ENCODE measurements at places on chromosomes 13 and 19.
A peak's percentile ranks its signal among the peaks of the same experiment; 100 is the strongest.

GRCh38 chr19:1843646-1844394, 4.5 kb downstream of the REXO1 start:
- no peak for DNase-seq

DNA sequence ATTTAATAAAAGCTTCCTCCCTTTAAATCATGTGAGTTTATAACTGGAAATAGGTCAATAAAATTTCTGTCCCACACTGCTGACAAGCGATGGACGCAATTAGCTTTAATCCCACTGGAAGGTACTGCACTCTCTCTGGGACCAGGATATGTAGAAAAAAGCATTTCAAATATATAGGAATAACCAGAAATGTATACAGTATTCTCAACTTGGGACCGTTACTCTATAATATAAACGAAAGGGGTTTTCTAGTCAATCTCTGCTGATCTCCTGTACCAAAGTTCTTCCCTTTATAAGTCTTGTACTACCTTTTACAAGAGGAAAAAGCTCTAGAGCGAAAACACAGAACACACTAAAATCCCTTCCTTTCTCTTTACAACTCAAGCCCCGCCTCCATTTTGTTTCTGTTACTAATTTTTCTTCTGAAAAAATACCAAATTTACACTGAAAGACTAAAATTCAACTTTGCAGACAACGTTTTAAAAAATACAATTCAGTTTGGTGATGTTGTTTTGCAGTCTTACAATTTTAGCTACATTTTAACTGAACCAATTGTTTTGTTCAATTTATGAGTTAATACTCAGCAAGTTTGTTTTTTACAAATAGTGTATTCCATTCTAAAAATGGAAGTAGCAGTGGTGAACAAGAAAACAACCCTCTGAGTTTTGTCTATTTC, 1.7 kb upstream of the USPL1 start:
- peak; percentile 62 for DNase-seq

GRCh38 chr19:615619-616018, 17.7 kb downstream of the POLRMT start:
- peak; percentile 17 for DNase-seq

GRCh38 chr13:91574766-91575165, 176.3 kb downstream of the GPC5 start:
- no peak for DNase-seq

GRCh38 chr13:104953588-104953987, 1581.9 kb downstream of the EFNB2 start:
- no peak for DNase-seq

GRCh38 chr13:112065521-112065866, 1.5 kb upstream of the SOX1 start:
- DNase-seq, result no peak

GRCh38 chr19:16456652-16457194, 15.0 kb downstream of the EPS15L1 start:
- DNase-seq, result no peak

DNA sequence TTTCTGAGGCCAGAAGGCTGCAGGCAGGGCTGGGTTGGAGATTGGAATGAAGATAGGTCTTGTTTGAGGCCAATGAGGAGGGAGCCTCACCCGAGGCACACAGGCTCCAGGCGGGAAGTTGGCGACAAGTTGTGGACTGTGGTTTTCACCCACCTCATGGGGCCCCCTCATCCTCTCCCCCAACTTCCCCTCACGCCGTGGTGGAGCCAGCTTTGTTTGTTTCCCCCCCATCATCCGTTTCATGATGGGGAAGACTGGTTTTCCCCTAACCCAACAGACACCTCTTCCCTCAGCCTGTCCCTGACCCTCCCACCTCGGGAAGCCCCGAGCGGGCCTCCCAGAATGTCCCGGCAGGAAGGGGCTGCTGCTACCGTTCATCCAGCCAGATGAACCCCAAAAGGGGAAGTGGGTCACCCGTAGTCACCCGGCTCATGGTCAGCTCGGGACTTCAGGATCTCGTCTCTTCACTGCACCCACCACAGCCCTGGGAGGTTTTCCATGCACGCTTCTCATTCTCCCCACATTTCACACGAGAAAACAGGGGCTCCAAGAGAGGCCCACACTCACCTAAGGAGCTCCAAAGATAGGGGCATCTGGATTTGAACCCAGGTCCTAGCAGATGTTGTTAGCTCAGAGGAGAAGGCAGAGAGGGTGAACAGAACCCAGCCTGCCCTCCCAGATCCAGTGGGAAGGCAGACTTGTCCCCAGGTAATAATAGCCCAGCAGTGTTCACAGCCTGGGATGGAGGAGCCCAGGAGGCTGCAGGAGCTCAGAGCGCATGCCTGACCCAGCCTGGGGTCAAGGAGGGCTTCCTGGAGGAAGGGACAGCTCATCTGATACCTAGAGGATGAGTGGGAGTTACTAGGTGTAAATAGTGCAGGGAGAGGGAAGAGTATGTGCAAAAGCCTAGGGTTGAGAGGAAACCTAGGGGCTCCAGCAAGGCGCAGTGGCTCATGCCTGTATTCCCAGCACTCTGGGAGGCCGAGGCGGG, 23.5 kb downstream of the CEACAM16 start:
- peak; percentile 83 for DNase-seq

DNA sequence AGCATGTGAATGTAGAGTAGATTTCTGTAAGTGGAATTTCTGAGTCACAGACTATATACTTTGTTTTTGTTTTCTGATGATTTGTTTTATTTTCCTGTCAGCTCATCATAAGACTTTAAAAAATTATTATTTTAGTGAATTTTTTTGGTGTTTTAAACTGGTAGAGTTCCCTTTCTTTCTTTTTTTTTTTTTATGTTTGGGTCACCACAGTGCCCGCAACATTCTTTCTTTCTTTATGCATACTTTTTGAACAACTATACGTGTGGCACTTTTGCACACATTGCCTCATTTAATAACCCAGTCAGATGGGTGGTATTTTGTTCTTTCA, 46.0 kb downstream of the WDFY2 start:
- no peak for DNase-seq

DNA sequence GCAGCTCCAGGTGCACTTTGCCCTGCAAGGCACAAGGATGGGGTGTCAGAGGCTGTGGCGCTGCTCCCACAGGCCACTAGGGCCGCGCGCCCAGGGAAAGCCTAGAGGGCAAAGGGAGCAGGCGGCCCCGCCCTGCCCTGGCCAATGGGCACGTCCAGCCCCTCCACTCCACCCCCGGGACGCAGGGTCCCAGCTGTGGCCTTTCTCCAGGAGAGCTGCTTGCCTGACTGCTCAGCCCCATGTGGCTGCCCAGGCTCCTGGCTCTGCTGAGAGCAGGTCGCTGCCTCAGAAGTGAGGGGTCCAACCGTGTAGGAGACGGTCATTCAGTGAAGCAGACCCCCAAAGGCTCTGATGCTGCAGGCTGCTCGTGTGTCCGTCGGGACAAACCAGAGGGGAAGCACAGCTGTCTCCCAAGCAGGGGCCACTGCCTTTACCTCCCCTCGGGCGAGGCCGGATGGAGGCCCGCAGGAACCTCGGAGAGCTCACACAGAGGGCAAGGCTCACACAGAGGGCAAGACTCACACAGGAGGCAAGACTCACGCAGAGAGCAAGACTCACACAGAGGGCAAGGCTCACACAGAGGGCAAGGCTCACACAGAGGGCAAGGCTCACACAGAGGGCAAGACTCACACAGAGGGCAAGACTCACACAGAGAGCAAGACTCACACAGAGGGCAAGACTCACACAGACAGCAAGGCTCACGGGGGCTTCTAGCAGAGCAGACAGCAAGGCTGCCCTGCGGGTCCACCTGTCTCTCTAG, 56.2 kb upstream of the C13orf46 start:
- DNase-seq, result no peak

DNA sequence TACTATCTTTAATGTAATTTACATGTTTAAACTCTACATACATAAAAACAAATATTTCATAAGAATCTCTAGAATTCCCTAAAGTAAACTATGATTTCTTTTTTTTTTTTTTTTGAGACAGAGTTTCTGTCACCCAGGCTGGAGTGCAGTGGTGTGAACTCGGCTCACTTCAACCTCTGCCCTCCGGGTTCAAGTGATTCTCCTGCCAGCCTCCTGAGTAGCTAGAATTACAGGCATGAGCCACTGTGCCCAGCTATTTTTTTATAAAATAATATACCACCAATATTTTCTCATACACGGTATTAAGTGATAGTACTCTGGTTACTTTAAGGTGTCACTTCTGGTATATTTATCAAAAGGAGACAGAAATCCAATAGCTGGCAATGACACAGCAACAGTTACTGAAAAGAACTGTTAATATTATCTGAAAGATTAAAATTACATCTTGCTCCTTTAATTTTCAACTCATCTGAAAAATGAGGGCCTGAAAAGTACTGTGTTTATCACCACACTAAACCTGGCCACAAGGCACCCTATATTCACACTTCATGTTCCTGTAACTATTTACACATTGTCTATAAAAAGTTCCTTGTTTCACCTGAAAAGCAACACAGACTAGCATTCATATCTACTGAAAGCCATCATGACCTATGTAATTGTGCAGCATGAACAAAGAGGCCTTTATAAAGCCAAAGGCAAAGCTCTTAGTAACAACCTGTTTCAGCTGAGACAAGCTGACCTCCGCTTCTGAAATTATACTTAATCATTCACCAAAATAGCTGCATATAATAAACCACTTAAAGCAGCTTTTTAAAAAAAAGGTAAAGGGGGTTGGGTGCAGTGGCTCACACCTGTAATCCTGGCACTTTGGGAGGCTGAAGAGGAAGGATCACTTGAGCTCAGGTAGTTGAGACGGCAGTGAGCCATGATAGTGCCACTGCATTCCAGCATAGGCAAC, 106.1 kb downstream of the SLC25A15 start:
- DNase-seq, result no peak

DNA sequence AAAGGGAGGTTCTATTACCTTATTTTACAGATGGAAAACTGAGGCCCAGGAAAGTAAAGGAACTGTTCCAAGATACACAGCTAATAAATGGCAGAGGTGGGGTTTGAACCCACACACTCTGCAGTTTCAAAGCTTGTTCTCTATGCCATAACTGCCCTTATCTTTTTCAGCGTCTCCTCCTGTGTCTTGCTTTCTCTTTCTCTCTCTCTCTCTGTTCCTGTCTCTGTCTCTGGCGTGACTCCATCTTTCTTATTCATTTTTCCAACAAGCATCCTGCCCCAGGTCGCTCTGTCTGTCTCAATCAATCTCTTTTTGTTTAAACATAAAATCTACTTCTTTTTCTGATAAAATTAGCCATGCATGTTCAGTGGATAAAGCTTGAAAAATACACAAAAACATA, 3.2 kb upstream of the IFNL4 start:
- no peak for DNase-seq

DNA sequence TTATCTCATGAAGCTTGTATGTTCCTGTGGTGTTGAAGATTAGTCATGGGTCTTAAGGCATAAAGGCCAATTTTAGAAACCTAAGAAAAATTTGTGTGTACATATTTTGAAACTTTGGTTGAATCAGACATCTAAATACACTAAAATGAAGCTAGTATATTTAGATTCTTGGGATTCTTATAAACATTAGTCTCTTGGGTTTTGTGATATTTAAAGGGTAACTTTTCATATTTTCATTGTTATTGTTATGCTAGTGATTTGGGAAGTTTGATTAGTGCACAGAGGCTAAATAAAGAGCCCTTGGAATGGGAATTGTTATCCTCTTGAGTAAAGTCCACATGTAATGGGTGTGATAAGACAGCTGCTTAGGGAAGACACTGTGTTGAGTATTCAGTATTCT, 24.5 kb downstream of the UBA2 start:
- no peak for DNase-seq

GRCh38 chr13:62014299-62014698, 598.6 kb upstream of the PCDH20 start:
- DNase-seq, result no peak

DNA sequence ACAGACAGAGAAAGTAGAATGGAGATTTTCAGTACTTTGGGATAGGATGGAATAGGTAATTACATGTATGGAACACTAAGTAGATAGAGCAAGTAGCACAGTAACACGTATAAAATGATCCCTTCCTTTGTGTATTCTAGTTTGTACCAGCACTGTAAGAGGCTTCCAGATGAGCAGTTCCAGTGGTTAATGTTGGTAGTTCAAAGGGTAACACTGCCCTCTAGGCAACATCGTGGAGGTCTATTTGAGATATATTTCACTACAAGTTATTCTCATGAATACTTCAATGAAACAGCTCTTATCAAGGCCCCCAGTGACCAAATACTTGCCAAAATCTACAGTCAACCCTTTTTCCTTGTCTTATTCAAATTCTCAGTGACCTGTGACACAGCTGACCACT, 13.5 kb upstream of the ZNF563 start:
- DNase-seq, result no peak

- peak; percentile 69 for DNase-seq
These were observed 2.0 kb downstream of the SPRY2 start for GRCh38 chr13:80338781-80339562.

GRCh38 chr13:106028911-106029310, 506.6 kb downstream of the EFNB2 start:
- DNase-seq, result no peak

DNA sequence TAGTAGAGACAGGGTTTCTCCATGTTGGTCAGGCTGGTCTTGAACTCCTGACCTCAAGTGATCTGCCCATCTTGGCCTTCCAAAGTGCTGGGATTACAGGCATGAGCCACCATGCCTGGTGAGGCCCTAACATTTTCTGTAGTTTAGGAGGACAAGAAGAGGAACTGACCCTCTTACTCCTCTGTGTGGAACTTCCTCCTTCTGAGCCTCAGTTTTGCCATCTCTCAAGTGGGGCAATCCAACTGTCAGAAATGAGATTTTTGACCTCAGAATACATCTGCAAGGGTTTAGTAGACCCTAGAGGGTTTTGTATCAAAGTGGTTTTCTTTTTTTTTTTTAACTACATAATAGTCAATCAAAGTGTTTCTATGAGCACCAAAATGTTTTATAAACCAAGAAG, 2.4 kb downstream of the DKKL1 start:
- DNase-seq, result no peak

GRCh38 chr13:31968473-31968872, 63.1 kb upstream of the FRY start:
- peak; percentile 51 for DNase-seq

GRCh38 chr19:39533003-39533512, 406 bp upstream of the EID2B start:
- no peak for DNase-seq
